ENCODE measurements at places on chromosomes 1 and 21.
A peak's percentile ranks its signal among the peaks of the same experiment; 100 is the strongest.

DNA sequence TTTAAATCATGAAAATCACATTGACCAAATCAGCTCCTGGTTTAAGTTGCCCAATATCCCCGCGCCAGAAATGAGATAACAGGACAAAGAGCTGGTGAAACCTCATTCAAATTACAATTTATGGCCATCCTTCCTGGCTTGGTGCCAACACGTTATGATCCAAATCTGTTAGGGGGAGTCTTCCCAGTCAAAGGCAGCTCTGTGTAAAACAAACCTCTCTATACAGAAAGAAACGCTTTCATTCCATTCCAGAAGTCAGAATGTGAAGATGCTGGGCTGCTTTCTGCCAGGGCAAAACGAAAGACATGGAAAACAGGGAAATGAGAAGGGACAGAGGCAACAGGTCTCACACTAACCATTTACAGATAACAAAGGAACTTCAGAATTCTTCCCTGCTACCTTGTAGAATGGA is 53.5 kb upstream of the TIAM1 start:
- DNase-seq: no peak

GRCh38 chr21:35511696-35512162 is 462.6 kb upstream of the RUNX1 start:
- DNase-seq: no peak

- DNase-seq: no peak
Measured at GRCh38 chr1:34278211-34278610, 101.5 kb downstream of the C1orf94 start.

DNA sequence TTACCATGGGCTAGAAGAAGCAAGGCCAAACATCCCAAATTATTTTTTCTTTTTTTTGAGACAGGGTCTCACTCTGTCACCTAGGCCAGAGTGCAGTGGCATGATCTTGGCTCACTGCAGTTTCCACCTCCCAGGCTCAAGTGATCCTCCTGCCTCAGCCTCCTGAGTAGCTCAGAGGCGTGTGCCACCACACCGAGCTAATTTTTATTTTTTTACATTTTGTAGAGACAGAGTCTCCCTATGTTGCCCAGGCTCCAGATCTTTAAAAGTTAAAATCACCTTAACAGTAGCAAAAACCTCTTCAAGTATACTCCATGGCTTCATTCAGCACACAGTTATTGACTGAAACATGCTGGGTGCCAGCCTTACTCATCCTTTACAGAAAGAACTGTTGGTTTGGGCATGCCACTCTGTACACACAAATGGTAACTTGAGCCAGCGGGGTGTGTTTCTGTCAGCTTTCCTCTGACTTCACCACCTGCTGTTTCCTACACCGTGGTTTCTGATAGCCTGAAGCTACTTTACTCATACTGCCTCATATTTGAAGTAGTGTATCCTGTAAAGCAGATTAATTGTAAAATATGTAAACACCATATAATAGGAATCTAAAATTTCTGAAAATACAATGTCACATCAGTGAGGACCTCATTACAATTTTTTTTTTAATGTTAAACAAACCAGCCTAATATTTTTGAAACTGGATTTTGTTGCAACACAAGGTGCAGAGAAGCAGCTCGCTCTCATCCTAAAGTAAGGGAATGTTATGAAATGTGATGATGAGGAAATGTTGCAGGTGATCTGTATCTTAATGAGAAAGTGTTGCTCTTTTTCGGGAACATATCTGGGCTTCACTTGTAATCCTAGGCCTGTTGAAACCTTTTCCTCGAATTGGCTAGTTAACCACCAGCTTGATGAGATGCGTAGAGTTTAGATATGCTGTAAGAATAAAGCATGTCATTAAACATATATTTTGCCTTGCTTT is 113.9 kb downstream of the ATP5PO start:
- DNase-seq: no peak

DNA sequence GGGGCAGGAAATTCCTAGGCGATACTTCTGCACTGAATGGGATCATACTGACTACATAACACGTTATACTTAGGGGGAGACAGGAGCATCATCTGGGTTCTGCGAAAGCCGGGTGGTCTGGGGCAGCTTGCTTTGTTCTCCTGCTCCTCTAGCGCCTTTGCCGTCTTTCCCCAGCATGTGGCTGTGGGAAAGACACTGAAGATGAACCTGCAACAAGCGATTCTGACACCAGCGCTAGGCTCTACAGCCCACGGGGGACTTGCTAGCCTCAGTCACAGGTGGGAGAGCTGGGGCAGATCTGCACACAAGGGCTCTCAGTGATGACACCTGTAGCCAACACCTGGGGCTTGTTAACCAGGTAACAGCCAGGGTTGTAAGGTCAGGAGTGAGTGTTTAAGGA is 51.8 kb downstream of the CD46 start:
- no peak for DNase-seq

GRCh38 chr1:214255509-214255908 is 25.4 kb upstream of the SMYD2 start:
- no peak for DNase-seq

GRCh38 chr1:63746129-63746864 is 27.5 kb upstream of the ROR1 start:
- DNase-seq: no peak

DNA sequence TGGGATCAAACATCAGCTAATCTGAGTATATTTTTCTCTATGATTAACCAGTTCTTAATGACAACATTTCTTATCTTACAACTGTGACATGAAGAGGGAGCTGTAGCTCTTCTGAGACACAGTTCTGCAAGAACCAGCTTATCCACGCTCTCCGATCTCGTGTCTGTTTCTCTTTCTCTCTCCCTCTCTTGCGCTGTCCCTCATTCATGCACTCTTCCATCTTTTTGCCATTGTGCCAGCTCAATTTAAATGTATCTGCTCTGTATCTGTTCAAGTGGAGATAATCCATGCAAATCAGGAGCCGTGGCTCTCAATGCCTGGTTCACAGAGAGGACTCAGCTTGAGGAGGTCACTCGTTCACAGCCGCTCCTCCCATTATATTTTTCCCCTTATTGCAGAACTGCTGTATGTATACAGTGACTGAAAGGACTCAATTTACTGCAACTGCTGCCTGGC is 494.7 kb upstream of the ADGRL2 start:
- DNase-seq: no peak

- DNase-seq: no peak
Measured at GRCh38 chr1:66533804-66534740, at the start of gene SGIP1. Gene SGIP1, plus strand, starts transcription at chr1:66534153. Its CDS starts 206 bp downstream, at chr1:66534359.

DNA sequence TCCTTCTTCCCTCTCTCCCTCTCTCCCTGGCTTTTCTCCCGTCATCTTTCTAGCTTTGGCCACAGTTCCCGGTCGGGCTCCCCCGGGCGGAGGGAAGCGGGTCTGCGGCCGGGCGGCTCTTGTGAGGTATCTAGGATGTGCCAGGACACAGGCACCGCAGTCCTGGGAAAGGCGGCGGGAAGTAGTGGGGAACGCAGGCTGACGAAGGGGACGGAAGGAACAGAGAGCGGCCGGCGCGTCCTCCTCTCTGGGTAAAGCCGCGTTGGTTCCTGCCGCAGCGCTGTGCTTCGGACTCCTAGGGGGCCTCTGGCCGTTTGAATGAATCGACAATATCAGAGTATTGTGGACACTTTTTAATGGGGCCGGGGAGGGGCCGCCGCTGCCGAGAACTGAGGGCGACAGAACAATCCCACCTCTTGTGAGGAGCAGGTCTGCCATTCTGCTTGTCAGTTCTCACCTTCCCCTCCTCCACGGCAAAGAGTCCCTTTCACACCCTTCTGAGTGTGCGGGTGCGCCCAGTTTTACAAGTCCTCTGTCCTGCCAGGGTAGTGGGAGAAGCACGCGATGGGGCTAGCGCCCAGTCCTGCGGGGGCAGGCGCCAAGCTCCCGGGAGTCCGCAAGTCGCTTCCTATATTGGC is 1.2 kb upstream of the LHX9 start:
- DNase-seq: no peak

GRCh38 chr1:227465256-227465655 is 98.1 kb upstream of the ZNF678 start:
- no peak for DNase-seq

DNA sequence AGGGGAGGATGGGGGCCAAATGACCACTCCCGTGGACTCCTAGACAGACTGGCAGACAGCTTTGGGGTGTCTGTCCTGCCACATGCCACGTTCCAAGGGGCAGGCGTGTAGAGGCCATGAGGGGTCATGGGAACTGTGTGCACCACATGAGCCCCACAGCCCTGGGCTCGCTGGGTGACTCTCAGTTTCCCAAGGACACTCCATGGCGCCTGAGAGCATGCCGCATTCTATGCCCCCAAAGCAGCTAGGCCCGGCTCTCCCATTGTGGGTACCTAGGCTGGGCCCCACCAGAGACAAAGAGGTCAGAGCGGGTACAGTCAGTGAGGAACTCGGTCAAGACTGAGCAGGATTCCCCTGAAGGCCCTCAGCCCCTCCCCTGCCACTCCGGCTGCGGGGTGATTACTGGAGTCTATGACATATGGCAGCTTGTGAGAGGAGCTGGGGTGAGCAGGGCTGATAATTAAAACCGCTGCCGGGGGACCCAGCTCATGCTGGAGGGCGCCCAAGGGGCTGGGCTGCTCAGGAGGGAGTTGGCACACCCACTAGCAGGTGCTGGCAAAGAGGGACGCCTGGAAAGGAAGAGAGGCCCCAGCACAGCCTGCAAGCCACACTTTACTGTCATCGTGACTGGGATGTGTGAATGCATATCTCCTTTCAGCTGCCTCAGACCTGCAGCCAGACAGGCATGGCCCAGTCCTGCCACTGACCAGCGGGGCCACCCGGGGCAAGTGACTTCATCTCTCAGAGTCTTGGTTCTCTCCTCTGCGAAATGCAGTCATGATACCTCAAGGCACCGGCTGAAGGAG is 8.4 kb downstream of the LRP8 start:
- DNase-seq: no peak

DNA sequence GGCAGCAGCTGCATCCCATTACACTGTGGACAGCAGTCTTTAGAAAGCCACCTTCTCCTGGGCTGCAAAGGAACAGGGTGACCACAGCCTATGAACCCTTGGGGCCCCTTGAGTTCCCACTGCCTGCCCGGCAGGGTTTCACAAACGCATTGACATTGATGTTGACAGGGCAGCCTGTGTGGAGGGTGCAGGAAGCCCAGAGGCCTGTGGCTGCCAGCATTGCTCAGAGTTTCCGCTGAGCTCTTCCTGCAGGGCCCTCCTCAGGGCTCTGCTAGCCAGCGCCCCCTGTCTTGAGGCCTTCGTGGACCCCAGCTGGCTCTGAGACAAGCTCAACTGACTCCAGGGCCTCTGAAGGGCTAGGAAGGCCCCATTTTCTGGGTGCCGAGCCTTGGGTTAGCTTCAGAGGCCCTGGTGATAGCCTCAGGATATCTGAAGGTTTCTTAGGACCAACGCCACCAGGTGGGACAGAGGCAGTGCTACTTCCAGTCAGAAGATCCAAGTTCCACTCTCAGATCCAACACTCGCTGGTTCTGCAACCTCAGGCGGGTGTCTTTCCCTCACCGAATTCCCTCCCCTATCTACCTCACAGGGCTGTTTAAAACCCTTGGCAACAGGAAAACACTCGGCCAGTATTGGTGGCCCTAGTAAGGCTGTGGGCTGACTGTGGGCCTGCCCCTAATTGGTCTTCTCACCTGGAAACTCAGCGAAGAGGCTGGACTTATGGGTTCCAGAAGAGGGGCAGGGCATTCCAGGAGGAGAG is 27.2 kb upstream of the EPS8L3 start:
- DNase-seq: peak; percentile 71

Measured in activated T-helper 1 cell treated with Interleukin-2 at 50 U/mL for 16 hours (primary cell).